ENCODE measurements at places on chromosomes 6 and 20. TPM values are rescaled to one million over a fixed set of nuclear protein-coding genes. Genes with fewer than 3 reads are reported as not detected.

DNA sequence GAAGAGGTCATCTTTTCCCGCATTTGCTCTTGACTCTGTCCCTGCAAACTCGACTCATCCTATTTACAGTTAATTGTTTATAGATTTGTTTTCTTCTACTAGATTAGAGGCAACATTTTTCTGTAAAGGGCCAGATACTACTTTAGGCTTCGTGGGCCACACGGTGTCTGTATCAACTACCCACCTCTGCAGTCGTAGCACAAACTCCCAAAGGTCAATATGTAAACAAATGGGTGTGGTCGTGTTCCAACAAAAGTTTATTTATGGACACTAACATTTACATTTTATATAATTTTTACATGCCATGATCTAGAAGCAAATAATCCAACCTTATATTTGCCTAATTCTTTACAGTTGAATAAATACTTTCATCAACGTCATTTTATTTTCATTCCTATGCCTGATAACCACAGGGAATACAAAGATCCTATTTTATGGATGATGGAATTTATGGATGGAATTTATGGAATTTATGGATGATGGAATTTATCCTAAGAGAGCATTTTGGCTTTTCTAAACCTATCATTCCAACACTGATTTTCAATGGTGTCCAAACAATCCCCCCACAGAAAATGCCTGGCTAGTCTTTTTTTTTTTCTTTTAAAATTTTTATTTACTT is 232.8 kb downstream of the MYLK4 start:
- H3K27ac ChIP-seq: no peak overlapping the region
- no peak for DNase-seq
- peaks cover 7% of the 10 kb centered on the region for H3K4me1 ChIP-seq
- H3K27me3 ChIP-seq: no peaks in the 10 kb centered on the region
- no peak overlapping the region for H3K4me3 ChIP-seq

- peaks cover 87% of the 10 kb centered on the region for H3K4me1 ChIP-seq
- H3K36me3 ChIP-seq: no peaks in the 10 kb centered on the region
- no peak for DNase-seq
- no peak overlapping the region for H3K27ac ChIP-seq
- H3K27me3 ChIP-seq: no peaks in the 10 kb centered on the region
- H3K4me3 ChIP-seq: no peak overlapping the region
Observed at GRCh38 chr20:50536333-50536732, 26.1 kb downstream of the PTPN1 start.

DNA sequence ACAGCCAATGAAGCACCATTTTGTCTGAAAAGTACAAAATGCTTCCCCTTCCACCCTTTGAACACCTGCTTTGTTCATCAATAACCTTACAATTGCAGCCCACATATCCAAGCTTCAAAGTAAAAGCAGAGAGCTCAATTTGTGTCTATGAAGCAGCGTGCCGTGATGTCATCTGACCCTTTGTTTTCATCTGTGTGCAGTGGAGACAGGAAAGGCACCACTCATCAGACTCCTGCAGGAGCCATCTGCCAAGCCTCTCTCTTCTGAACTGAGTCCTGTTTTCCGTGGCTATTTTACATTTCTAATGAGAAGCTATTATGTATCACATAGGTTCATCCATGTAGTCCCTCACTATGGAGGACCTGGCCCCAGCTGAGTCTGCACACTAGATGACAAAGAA is 7.5 kb upstream of the LY86 start:
- H3K4me3 ChIP-seq: no peak overlapping the region
- no peaks in the 10 kb centered on the region for H3K36me3 ChIP-seq
- no peak for DNase-seq
- H3K27ac ChIP-seq: no peak overlapping the region
- no peaks in the 10 kb centered on the region for H3K4me1 ChIP-seq
- H3K27me3 ChIP-seq: no peaks in the 10 kb centered on the region

GRCh38 chr6:107871976-107872375 is 47.9 kb upstream of the SCML4 start:
- no peak for DNase-seq
- H3K27me3 ChIP-seq: no peaks in the 10 kb centered on the region
- H3K36me3 ChIP-seq: peaks cover 17% of the 10 kb centered on the region
- H3K4me1 ChIP-seq: peaks cover under 1% of the 10 kb centered on the region
- H3K4me3 ChIP-seq: no peak overlapping the region

- H3K36me3 ChIP-seq: no peaks in the 10 kb centered on the region
- peaks cover 3% of the 10 kb centered on the region for H3K27me3 ChIP-seq
- no peak for DNase-seq
- no peak overlapping the region for H3K27ac ChIP-seq
- H3K4me3 ChIP-seq: no peak overlapping the region
Observed at GRCh38 chr20:45550765-45551164, 3.6 kb upstream of the EPPIN start.

DNA sequence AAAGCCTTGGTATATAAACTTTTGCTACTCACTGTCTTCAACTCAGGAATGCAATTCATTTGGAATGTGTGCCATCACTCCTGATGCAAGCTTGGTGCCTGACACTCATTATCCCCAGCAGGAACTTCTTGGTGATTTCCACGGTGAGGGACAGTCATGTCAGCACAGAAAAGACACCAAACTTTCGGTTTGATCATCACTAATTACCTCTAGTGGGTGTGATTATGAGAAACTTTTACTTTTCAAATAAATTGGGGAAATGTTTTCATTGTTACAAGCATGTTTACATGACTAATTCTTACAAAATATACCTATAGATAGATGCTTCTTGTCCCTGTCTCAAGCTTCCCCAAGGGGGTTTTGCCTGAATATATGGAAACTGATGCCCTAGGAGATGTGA is 40.9 kb downstream of the RPP40 start:
- DNase-seq: no peak
- H3K4me1 ChIP-seq: no peaks in the 10 kb centered on the region
- H3K36me3 ChIP-seq: no peaks in the 10 kb centered on the region

DNA sequence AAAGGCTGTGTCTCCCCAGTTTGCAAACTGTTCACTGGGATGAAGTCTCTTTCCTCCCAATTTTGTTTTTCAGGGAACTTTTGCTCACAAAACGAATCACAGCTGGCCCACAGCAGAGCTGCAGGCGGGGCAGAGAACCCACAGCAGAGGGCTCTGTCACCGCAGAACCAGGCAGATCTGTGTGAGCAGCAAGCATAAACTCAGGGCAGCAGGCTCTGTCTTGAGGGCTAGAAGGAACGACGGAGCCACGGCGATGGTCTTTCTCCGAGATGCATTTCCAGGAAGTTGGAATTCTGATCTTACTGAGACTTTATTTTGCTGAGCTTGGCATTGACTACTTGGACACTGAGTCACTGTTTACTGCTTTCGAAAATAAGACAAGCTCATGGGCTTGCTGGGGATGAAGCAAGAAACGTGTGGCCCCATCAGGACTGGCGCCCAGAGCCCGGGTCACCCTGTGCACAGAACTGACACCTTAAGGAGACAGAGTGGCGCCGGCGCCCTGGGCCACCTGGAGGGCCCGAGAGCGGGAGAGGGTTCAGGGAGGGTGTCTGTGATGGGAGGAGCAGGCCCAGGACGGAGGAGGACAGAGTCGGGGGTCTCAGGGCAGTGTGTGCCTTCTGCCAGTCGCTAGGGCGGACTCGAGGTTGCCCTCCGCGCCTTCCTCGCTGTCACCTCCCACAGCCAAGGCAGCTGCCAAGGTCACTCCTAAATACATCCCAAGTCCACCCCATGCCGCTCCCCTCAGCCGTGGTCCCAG is 106.3 kb upstream of the NXT1 start:
- no peaks in the 10 kb centered on the region for H3K36me3 ChIP-seq
- no peak for DNase-seq
- H3K27ac ChIP-seq: no peak overlapping the region
- H3K4me3 ChIP-seq: no peak overlapping the region

- no peak for DNase-seq
- H3K27ac ChIP-seq: no peak overlapping the region
- H3K27me3 ChIP-seq: no peaks in the 10 kb centered on the region
- peaks cover 12% of the 10 kb centered on the region for H3K4me1 ChIP-seq
Observed at GRCh38 chr6:157242791-157243190, 80.5 kb downstream of the TMEM242 start.

DNA sequence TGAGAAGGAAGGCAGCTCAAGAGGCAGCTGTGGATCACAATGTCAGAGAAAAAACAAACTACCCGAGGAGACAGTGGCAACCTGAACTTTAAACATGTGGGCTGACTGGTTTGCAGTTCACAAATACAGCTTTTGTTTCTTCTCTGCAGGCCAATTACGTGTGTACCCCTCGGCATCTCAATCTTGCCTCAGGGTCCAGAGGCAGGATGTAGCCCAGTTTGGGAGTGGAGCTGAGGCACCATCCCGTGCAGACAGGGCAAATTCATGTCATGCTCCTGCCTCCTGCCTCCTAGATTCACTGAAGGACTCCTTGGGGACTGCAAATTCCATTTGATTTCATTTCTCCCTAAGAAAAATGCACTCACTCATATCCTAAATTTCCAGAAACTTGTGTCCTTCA is 94.2 kb upstream of the KCNK16 start:
- no peaks in the 10 kb centered on the region for H3K4me1 ChIP-seq
- H3K4me3 ChIP-seq: no peak overlapping the region
- no peaks in the 10 kb centered on the region for H3K27me3 ChIP-seq

- DNase-seq: no peak
- no peaks in the 10 kb centered on the region for H3K36me3 ChIP-seq
- peak overlapping the region; percentile 71 for H3K27ac ChIP-seq
- H3K4me3 ChIP-seq: peak overlapping the region; percentile 53
- H3K4me1 ChIP-seq: peaks cover 32% of the 10 kb centered on the region
Observed at GRCh38 chr6:26032340-26033084, 54.7 kb upstream of the HFE start.

The AIG1 gene
- total RNA-seq: 9.6 TPM

The LST1 gene
- total RNA-seq: 13.6 TPM

The ULBP1 gene
- total RNA-seq: not detected

The RGS17 gene
- not detected for total RNA-seq

The TTK gene
- total RNA-seq: 0.87 TPM

The DNMT3B gene
- total RNA-seq: 0.38 TPM
